ENCODE measurements at places on chromosomes 5 and 9. TPM values are rescaled to one million over a fixed set of nuclear protein-coding genes. Genes with fewer than 3 reads are reported as not detected.
A peak's percentile ranks its signal among the peaks of the same experiment; 100 is the strongest.

DNA sequence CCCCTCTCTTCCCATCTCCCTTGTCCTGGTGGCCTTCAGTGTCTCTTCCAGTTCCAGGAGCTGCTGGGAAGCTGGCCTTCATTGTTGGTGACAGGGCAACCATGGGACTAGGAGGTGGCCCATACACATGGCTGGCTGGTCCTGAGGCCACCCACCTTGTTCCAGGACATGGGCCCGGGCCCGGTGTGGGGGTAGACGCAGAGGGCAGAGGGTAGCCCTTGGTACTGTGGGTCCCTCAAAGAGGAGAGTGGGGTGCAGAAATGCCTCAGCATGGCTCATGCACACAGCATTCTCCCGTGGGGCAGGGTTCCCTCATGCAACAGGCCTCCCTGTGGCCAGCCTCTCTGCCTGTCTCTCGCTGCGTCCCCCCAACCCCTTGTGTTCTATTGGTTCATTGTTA is 20.8 kb downstream of the SLC6A7 start:
- DNase-seq = no peak

DNA sequence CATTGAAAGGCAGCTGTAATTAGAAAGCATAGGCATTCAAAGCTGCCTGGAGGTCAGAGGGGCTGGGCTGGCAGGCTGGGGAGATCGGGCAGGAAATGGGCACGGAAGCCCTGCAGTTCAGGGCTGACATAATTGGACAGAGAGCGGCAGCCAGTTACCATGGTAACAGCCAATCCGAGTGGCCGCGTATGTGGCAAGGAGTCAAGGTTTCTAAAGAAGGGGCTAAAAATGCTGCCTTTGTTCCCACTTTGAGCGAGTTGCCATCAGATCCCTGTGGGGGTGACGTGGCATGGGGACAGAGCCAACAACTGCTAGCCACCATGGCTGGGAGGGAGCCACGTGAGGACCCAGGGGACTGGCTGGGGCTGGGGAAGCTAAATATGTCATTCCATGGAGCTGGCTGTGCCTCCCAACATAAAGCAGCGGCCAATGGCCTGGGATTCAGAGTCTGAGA is 44.7 kb upstream of the NDFIP1 start:
- peak; percentile 95 for DNase-seq

PCDHB16 gene
- 3.7 TPM for total RNA-seq

- no peak for DNase-seq
Observed at GRCh38 chr5:103435136-103435889, 127.3 kb downstream of the NUDT12 start.

GRCh38 chr5:137344723-137345322 is 154.3 kb downstream of the SPOCK1 start:
- DNase-seq = peak; percentile 55

IFNA13 gene
- total RNA-seq = not detected

DNA sequence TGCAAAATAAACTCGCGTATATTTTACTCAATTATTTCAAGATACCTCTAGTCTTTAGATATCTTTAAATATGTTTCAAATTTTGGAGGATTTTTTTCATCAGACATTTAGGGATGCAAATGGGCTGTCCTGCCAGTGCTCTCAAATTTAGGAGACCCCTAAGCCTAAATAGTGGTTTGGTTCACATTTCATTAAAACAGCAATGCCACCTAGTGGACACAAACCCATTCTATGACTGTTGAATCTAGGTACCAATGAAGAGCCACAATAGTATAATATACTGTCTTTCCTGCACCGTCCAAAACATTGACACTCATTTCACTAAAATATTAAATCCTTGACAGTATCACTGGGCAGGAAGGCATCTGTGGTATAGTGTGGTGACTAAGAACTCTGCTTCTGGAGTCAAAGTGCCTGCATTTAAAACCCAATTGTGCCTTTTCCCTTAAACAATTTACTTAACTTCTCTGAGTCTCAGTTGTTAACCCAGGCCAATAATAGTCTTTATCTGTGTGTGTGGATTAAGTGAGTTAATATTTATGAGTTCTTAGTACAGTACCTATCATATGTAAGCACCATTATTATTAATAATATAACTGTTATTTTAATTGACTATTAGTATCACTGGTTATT is 148.0 kb downstream of the RORB start:
- peak; percentile 19 for DNase-seq

DNA sequence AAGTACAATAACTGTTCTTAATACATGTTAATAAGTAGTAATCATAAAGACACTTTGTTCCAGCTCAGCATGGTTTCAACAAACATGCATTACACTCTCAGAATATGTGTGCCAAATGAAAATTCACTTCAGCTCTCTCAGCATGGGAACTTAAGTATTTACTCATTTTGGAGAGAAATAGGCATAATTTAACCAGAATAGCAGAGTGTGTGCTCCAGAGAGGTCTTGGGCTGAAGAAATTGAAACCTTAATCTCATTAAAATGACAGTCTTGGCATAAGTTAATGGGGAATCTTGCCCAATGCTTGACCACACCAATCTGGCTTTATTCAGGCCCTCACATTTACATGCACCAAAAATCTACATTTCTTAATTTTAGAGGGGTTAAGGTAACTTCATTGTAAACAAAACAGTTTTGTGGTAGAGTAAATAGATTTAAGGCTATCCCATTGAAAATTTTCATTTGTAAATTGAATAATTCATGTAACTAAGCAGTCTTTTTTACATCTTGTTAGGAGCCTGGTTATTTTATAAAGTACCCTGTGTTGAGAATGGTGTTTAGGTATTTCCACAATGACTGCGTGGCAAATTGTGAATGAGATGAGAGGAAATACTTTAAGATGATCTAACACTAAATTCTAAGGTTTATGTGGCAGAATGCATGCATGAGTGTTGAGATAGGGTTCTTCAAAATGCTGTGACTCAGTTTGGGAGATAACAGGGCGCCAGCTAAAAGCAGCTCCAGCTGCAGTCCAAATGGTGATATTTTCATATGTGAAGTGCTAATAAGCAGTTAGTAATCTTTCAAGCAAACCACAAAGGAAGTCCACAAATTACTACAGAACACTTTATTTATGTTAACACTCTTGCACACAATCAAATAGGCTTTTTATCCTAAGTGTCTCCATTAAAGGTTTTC is 11.3 kb upstream of the LOX start:
- peak; percentile 27 for DNase-seq

GRCh38 chr9:75885652-75886051 is 4.8 kb upstream of the PCSK5 start:
- no peak for DNase-seq

HTR1A gene
- not detected for total RNA-seq

DNA sequence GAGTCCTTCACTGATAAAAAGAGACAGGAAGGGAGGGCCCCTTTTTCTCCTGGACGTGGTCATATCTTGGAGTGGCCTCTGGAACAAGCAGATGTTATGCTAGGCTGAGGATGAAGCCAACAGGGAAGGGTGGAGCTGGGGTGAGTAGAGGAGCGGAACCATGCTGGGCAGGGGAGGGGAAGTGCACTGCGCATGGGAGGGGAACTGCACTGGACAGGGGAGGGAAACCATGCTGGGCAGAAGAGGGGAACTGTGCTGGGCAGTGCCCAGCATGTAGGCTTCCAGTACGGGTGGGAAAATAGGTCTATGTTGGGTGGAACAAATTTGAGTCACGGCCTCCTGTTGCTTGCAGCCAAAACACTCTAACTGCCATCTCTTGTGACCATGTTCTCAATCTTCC is 19.3 kb upstream of the IRX4 start:
- no peak for DNase-seq

GRCh38 chr5:612498-613424 is 621 bp downstream of the CEP72 start:
- no peak for DNase-seq

- peak; percentile 82 for DNase-seq
Observed at GRCh38 chr5:76372323-76373054, 30.6 kb upstream of the IQGAP2 start.

KIF27 gene
- 1.2 TPM for total RNA-seq

GRCh38 chr9:124562328-124562727 is 55.1 kb upstream of the NR5A1 start:
- no peak for DNase-seq

ZNF454 gene
- 0.72 TPM for total RNA-seq

SMIM33 gene
- not detected for total RNA-seq

TEX48 gene
- not detected for total RNA-seq

CCNO gene
- 2.4 TPM for total RNA-seq

DNA sequence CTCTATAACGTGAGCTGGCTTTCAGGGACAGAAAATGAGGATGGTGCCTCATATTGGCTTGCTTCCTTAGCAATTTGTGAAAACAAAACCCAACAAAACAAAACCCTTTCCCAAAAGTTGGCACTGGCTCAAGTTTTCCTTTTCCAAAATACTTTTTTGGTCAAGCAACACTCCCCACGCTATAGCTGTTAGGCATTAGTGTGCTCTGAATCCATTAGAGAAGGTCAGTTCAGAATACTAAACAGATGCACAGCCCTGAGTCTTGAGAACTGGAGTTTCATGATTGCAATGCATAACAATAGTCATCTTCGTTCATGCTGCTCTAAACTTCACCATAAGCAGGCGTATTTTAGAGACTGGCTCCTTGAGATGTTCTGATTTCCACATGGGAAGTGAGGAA is 172.0 kb upstream of the KLF9 start:
- no peak for DNase-seq

GRCh38 chr5:160699301-160699700 is 152.7 kb downstream of the ATP10B start:
- no peak for DNase-seq

DNA sequence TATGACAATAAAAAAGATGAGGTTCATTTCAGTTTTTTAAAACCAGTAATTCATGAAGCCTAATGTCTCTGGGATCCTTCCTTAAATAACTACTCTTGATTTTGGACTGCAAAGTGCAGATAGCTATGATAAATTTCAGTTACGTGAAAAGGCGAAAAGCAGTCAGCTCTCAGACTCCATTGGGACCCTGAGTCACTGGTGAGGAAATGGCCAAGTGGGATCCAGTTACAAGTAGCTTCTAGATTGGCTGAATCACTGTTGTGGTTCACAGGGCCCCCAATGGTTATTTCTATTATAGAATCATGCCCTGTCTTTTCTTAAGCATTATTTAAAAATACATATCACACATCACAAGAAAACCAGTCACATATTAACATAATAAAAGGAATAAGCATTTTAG is 31.1 kb upstream of the PPP3R2 start:
- DNase-seq = peak; percentile 14

BTNL8 gene
- total RNA-seq = not detected

IRGM gene
- total RNA-seq = not detected

GRCh38 chr5:50666261-50667022 is at the start of gene PARP8:
PARP8 (plus strand) TSS chr5:50666637; CDS start chr5:50667096, 459 bp downstream.
- DNase-seq = peak; percentile 47

GRCh38 chr9:77752554-77752953 is 104.4 kb upstream of the GNA14 start:
- DNase-seq = no peak
